ENCODE measurements at places on chromosomes 4 and X.

- DNase-seq: peak; percentile 36
Observed at GRCh38 chr4:20044966-20045365, 206.7 kb upstream of the SLIT2 start.

- DNase-seq: no peak
Observed at GRCh38 chrX:32514986-32515385, 696.4 kb downstream of the DMD start.

DNA sequence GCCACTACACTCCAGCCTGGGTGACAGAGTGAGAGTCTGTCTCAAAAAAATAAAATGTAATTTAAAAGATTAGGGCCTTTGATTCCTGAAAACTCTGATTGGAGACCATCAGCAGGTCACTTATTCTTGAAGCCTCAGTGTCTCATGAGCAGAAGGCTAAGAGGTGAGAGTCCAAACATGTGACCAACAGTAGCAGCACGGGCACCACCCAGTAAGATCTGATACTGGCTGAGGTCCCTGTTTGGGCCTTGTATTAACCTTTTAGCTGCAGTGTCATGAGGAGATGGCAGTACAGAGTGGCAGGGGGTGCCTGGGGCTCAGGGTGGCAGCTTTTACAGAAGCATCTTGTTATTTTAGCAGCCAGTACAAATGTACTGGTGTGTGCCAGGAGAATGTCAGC, 89.3 kb downstream of the FHDC1 start:
- no peak for DNase-seq

DNA sequence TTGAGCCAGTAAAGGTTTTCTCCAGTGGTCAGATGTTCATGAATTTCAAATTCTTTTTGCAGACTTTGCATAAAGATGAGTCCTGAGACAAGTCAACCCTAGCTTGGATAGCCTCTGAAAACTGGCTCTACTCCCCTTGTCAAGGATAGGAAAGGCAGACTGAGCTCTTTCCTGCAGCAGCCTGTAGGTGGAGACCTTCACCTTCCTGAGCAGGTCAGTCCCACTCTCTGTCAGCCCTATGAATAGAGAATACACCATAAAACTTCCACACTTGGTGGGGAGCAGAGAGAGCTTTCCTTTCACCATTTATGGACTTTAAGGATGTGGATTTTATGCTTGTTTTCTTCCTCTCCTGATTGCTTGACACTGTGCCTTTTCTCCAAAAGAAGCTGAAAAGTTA, 41.9 kb downstream of the PCDH19 start:
- no peak for DNase-seq

- no peak for DNase-seq
Observed at GRCh38 chr4:100240008-100240407, 49.7 kb upstream of the DDIT4L start.

DNA sequence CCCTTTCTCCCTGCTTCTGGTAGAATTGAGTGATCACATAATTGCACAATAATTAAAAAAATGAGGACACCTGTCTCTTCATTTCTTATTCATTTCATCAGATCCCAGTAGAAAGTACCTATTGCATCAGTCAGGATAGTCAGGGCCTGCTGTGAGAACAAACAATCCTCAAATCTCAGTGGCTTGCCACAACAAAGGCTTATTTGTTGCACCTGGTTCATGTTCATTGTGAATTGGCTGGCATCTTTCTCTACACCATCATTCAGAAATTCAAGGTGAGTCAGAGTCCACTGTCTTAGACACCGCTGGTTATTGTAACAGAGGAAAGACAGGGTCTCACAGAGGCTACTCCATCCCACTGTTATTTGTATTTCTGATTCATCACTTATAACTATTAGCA, 409.8 kb downstream of the STIM2 start:
- DNase-seq: no peak

DNA sequence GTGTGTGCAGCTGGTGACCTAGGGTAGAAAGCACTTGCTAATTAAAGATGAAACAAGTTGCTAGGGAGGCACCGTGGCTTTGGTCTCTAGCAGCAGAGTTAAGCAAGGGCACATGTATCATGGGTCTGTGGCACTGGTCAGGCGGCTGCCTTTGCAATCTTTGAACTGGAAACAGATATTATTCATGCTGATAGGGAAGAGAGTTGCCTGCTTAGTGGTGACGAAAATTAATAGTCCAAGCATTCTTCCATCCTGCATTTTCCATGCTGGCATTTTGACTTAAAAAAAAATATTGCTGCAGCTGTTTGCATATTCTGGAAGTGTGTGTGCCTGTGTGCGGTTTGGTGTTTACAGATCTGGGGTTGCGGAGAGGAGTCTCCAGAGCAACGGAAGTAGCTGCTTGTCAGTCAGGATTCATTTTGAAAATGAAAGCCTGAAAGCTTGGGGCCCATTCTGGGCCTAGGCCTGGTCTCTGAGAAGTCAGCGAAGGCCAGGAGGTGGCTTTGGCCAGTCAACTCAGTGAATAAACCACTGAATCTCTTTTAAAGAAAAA, 2.3 kb upstream of the SOWAHD start:
- DNase-seq: no peak

DNA sequence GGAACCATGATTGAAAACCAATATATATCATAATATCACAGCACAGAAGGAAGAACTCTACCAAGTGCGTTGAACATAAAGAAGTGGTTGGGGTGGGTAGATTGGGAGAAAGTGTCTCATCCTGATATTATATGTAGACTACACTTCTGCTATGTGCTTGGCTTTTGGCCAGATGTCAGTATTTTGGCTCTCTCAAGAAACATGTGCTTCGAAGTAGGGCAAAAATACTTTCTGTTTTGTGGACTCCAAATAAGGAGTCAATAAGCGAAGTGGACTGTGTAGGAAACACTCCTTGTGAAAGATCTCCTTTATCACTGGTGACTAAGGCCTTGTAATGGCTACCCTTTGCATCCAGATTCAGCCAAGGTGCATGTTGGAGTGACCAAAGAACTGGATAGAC, 7.8 kb upstream of the HPSE start:
- DNase-seq: no peak

- no peak for DNase-seq
Observed at GRCh38 chr4:128379860-128380259, 92.2 kb upstream of the PGRMC2 start.

GRCh38 chr4:114598191-114599121, at the start of gene UGT8:
Gene UGT8, plus strand, starts transcription at chr4:114598807. Its CDS starts 24,074 bp downstream, at chr4:114622881.
- DNase-seq: peak; percentile 17

- no peak for DNase-seq
Observed at GRCh38 chrX:37314531-37314930, 34.6 kb upstream of the PRRG1 start.

- DNase-seq: no peak
Observed at GRCh38 chr4:98448908-98449307, 187.7 kb downstream of the RAP1GDS1 start.

GRCh38 chrX:148601034-148601433, 100.6 kb downstream of the AFF2 start:
- no peak for DNase-seq

- DNase-seq: no peak
Observed at GRCh38 chr4:81454499-81454898, 17.2 kb downstream of the RASGEF1B start.

DNA sequence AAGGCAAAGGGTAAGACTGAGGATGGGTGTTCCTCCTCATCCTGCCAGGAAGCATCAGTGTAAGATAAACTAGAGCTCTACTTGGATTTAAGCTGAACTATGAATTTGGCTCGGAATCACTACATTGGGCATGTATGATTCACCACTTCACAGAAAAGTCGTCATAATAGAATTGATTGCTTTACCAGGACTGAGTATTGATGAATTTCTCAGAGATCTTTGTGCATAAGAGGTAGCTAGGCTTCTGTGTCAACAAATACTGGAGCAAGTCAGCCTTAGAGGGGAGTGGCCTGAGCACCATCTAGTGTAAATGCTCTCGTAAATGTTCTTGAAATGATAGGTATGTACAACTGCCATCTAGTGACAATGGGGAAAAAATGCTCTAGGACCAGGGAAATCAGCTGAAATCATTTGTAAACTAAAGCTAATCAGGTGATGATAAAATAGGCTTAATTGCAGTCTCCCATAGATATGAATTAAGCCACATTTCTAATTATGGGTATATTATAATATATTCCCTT, 309.5 kb upstream of the FMR1 start:
- no peak for DNase-seq

DNA sequence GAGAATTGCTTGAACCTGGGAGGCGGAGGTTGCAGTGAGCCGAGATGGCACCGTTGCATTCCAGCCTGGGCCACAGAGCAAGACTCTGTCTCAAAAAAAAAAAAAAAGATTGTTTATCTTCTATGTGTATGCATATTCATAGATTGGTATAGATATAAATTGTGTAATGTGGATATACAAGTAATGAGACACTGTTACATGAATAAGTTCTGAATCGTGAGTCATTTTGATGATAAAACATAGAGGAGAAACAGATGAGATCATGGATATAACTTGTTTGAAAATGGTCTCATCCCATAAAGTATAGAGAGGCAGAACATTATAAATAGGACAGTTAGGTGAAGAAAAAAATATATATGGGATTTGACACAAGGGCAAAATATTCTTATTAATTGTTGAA, 628.0 kb downstream of the IL1RAPL1 start:
- DNase-seq: no peak

- DNase-seq: no peak
Observed at GRCh38 chrX:12239356-12240082, 101.2 kb downstream of the FRMPD4 start.

DNA sequence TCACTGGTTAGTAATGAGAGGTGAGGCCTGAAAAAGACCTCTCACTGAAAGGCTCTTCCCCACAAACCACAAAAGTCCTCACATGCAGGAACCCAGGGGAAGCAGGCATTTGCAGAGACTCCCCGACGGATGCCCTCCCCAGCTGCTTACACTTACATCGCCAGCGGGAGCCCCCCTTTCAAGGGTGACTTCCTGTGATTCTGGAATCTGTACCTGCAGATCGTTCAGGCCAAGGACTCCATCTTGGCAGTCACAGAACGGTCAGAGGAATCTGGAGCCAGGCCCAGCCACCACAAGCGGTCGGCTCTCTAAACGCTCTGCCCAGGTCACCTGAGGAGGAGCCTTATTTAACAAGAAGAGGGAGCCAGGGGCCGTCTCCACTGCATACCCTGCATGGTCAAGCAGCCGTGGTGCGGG, 71.3 kb upstream of the STS start:
- DNase-seq: no peak

DNA sequence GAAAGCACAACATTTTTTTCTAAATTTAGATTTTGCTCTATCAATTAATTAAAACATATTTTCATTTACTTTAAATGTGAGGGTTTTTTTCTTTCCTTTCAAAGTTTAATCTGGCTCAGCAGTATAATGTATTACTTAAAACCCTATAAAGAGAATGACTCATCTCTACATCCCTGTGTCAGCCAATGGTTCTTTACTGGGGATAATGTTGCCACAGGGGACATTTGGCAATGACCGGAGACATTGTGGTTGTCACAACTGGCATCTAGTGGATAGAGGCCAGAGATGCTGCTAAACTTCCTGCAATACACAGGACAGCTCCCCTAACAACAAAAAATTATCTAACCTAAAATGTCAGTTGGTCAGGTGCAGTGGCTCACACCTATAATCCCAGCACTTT, 53.8 kb downstream of the SYNPO2 start:
- no peak for DNase-seq

DNA sequence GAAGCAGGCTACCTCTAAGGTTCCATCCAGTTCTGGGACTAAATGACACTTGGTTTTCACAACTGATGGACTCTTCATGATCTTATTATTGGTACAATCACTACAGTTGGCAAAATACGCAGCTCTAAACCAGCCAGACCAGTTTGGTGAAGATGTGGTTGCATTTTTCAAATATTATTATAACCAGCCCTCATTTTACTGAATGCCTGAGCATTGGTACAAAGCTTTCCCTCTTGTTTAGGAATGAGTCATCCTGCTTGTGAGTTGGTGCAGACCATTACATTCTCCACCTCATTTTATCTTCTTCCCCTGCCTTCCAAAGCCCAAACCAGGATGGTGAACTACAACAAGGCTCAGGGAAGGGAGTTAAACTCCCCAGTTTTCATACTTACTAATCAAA, 223.1 kb downstream of the KDR start:
- DNase-seq: no peak

DNA sequence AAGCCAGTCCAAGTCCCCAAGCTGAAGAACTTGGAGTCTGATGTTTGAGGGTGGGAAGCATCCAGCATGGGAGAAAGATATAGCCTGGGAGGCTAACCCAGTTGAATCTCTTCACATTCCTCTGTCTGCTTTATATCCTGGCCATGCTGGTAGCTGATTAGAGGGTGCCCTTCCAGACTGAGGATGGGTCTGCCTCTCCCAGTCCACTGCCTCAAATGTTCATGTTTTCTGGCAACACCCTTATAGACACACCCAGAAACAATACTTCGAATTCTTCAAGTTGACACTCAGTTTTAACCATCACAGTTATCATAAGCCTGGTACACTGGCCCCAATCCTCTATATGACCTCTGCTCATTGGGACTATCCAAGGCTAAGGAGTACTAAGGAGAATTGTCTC, 124.1 kb upstream of the WDR1 start:
- DNase-seq: no peak

DNA sequence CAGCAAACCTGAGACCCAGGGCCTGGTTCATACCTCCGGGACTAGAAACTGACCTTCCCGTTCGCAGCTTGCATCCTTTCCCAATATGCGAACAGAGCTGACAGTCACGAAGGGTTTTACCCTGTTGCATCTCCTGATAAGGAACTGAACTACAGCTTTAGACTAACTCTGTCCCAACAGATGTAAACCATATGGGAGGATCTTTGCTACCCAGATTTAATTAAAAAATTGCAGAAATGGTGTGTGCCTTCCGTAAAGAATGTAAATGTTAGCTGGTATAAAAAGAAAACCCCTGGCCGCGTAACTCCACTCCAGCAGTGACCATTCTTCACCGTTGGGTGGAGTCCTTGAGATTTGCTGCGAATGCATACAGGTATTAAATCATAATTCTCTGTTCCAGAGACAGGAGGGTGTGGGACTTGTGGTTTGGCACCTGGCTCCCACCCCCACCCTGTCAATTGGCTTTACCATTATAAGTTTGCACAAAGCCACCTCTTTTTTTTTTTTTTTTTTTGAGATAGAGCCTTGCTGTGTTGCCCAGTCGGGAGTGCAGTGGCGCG, 40.6 kb upstream of the SORCS2 start:
- DNase-seq: no peak

- no peak for DNase-seq
Observed at GRCh38 chr4:62550121-62550520, 1350.0 kb downstream of the ADGRL3 start.

DNA sequence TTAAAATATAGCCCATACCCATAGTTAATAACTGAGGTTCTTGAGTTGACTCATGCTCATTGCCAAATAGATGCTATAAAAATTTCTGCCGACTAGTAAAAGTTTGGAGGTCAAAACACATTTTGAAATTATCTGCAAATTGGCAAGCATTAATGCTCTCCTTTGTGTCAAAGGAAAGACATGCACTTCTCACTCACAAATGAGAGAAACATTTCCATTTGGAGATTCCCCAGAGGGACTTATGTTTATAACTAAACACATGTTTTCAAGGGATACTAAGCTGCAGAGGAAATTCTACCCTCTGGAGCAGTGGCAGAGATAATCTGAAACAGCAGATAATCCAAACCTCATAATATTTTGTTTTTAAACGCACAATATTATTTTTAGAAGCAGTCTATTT, 45.7 kb upstream of the CCDC160 start:
- DNase-seq: no peak

Data from spinal cord (tissue), 10 donors.